ENCODE measurements at places on chromosomes 4 and X.

GRCh38 chr4:76697129-76697803, 200.7 kb downstream of the SOWAHB start:
- no peak for DNase-seq

DNA sequence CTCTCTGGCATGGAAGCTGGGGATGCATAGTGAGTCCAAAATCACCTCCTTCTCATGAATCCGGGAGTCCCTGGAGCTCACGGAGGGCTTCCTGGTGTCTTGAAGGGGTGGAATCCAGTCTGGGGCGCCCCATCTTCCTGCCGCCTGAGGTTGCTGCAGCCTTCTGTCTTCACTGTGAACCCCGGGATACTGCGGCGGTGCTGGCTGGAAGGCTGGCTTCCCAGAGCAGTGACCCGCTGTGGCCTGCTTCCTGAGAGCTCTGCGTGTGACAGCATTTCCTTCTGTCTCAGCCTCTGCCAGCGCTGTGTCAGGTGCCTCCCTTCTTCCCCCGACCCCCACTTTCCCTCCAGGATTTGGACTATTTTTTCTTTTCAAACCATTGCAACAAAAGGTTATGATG, 98.8 kb upstream of the STOX2 start:
- no peak for DNase-seq

- no peak for DNase-seq
Measured at GRCh38 chrX:3468031-3468430, 121.6 kb upstream of the MXRA5 start.

DNA sequence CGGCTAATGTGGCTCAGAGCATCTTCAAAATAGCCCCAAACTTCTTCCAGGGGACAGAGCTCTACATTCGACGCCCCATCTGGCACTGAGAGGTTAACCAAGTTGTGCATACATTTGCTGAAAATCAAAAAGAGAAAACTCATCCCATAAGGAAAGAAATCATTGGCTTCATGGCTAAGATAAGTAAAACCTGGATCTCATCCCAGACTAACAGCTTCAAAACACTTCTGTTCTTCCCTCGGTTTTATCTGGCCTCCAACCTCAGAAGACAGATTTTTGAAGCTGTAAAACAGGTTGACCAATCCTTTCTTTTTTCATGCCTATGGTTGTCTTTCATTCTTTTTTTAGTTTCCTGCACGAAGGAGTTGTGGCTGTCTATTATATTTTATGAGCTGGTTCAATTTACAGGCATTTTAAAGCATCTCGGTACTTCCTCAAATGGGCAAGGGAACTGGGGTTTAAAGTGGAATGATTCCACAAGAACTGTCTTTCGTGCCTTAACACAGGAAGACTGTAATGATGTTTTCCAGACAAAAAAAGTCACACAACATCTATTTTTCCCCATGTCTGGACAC, 107.6 kb downstream of the DLG3 start:
- DNase-seq, result no peak

GRCh38 chr4:14915018-14915417, 87.3 kb upstream of the CPEB2 start:
- DNase-seq, result no peak

DNA sequence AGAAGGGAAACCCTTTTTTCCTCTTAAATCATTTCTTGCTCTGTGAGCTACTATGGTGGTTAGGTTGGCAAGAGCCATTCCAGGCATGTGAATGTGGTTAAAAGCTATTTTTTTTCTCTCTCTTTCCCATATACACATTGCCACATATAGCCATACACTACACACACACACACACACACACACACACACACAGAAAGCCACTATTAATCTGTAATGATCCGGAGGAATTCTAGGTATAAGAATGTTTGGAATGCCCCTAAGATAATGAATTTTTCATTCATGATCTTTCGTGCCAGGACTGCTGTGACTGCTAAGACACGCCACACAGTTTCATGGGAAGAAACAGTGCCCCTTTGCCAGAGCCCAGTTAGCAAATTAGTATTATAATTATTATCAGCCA, 21.8 kb upstream of the TLL1 start:
- DNase-seq, result no peak

DNA sequence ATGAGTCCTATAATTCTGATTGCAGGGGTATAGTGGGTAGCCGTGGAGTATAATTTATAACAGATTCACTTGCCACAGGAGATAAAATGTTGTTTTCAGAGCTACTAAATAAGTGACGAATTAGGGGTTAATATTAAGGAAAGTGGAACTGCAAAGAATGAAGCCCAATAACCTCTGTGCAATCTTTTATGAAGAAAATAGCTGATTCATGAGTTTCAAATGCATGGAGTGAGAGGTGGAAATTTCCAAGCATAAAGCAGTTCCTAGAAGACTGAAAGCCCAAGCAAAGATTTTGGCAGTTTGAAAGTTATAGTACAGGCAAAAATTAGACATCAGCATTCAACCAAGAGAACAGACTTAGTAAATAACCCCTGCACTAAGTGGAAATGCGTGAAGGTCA, 1782.4 kb upstream of the PCDH10 start:
- DNase-seq, result no peak

- no peak for DNase-seq
Measured at GRCh38 chr4:173367285-173367684, 3.5 kb upstream of the SAP30 start.

GRCh38 chr4:41957634-41958033, 22.4 kb downstream of the TMEM33 start:
- DNase-seq, result no peak

- DNase-seq, result no peak
Measured at GRCh38 chr4:148443512-148444295, 1.5 kb upstream of the NR3C2 start.

DNA sequence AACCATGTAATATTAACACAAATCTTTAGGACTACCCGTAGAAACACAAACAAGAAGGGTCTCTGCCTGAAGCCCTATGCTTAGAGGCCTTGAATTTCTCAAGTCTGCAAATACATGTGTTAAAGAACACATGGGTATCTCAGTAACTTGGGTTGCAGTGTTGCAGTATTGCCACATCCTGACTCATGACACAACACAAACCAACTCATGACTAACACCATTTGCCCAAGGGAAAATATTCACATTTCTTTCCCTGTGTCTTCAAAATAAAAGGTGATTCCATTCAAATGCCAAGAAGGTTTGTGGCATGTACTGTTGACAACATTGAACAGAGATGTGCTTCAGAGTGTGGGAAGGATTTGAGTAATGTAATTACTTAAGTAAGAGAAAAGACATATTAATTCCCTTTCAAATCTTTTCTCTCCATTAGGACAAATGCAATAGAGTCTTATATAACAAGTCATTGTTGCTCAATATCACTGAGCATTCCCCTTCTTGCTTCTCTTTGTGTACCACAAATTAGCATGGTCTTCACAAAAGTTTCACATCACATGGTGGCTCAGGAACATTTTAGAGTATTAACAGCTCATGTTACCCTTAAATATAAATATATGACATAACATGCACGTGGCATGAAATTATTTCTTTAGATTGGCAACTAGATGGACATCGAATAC, 487.1 kb downstream of the STPG2 start:
- DNase-seq, result no peak

DNA sequence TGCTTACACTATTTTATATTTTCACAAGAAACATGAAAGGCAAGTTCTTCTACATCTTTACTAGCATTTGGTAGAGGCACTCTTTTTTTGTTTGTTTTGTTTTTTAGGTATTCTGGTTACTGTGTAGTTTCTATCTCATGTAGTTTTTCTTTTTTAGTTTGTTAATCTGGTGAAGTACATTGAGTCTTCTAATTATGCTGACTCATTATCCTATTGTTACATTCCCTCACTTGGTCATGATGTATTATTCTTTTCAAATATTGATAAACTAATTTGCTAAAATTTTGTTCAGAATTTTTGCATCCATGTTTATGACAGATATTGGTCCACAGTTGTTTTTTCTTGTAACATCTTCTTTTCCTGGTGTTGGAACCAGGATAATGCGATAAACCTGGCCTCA, 4.7 kb downstream of the GK2 start:
- DNase-seq, result no peak

DNA sequence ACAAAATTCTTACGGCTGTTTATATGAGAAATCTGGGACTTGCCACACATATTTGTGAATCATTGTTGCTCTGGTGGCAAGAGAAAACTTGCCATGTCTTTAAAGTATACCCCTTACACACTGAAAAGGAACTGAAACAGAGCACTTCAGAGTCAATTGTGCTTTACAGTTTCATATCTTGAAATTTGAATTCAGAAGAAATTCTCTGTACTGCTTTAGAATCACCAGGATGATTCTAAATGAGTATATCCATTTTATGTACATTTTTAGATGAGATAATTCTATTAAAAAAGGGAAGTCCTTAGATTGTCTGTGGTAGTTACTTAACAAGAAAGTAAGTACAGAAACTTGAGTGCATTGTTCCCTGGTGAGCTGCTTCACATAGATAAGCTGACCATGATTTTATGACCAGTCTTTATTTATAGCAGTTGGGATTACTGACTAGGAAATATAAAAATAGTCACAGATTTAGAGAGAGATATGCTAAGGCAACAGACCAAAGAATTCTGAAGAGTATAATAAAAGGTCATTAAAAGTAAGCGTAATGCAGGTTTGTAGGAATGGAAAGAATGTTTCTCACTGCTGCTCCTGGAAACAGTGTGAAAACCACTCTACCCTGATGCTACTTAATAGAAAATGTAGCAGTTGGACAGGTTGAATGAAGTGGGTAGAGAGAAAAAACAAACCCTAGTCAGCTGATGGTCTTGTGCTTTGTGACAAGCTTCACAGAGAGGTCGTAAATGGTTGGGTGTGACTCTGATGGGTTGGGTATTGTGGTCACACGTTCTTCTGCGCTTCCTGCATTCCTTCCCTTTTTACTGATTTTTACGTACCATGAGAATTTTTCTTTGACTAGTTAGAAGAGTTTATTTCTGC, 41.0 kb downstream of the FNIP2 start:
- no peak for DNase-seq
